ENCODE measurements at places on chromosomes 3 and 15.

DNA sequence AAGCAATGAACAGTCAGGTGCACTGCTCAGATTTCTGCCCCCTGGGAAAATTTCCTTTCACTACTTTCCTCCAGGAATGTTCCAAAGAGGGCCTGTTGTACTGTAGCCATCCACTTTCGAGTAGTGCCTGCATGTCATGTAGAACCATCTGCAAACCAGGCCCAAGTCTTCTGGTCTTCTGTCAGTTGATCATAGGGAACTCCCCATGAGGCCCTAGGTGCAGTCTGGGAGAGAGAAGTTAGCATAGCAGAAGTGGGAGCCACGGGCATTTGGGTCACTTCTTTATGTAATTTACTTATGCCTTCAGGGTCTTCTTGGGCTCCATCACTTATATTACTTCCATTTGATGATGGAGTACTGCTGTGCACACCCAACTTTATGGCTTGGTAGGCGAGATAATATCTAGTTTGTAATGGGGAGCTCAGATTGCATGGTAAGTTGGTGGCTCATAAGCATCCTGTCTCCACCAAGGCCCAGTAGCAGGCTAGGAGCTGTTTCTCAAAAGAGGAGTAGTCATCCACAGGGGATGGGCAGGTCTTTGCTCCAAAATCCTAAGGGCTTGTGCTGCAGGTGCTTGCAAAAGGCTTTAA, 151.4 kb downstream of the NFKBIZ start:
- no peak for DNase-seq

DNA sequence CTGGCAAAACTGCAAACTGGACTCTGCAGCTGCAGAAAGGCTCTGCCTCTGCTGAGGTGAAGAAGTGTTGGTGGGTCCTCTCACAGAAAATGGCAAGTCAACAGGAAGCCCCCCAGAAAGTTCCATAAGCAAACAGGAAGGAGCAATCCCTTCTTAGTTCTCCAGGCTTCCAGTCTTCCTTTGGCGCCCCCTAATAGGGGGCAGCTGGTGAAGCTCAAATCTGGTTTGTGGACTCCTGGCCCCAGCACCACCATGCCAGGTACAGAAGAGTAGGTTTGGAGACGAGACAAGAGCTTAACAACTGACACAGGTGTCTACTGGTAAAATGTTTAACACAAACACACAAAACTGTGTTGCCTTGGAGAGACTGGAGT, 35.5 kb downstream of the LEO1 start:
- DNase-seq: no peak

GRCh38 chr3:24433838-24434591, 60.6 kb downstream of the THRB start:
- no peak for DNase-seq

- no peak for DNase-seq
Measured at GRCh38 chr3:29261119-29261518, 19.8 kb upstream of the RBMS3 start.

DNA sequence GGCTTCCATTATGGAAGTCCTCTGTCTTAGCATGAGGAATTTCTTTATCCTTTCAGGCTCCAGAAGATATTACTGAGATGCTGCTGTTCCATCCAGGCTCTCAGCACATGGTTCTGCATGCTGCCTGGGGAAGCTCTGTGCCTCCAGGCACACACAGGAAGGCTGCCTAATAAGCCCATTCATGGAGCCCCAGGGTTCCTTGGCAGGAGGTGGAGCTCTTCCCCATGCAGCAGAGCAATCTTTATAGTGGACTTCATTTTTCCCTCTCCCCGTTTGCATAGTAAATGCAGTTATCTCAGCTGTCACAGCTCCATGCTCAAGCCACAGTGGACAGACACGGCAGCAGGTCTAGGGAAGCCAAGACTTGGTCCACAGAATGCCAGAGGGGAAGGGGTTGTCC, 57.6 kb downstream of the BOC start:
- no peak for DNase-seq

- no peak for DNase-seq
Measured at GRCh38 chr15:94033683-94034020, 197.7 kb upstream of the MCTP2 start.

DNA sequence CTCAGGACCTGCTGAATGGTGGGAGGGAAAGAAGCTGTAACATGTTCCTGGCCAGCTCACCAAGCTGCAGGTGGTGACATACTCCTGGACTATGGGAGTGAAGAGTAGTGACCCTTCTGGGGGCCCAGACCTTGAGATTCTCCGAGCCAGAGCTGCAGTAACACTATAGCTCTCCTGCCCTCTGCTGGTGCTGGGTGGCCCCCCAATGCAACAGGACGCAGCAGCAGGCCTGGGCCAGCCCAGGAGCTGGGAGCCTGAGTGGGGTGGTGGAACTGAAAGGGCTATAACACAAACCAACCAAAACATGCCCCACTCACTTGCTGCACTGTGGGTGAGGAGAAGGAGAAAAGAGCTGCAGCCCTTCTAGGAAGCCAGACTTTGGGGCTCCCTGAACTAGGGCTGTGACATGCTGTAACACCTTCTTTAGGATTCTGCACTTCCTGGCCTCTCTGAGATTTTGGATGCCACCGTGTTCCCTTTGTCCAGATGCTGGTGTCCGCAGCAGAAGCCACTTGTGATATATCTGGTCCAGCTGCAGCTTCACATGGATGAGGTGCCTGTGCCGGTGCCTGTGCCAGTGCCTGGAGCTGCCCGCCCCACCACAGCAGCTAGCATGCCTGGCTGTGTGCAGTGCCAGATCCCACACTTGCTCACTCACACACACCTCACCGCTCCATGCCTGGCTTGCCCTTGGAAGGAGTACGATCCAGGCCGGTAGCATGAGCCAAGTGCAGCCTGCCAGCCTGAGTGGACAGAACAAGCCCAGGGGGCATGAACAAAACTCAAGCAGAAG, 636.8 kb upstream of the KCNMB2 start:
- DNase-seq: no peak

DNA sequence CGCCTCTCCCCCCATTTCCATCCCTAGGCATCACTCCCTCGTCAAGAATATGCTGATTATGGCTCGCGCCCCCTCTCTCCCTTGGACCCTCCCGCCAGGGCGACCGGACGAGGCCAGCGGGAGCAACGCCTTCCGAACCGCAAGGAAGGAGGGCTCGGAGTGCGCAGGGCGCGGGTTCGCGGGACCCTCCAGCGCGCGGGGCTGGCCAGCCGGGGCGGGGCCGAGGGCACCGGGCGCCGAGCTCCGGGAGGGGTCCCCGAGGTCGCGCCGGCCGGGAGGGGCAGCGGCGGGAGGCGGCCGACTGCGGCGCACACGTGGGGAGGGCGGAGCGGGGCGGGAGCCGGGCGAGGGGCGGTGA, 483 bp downstream of the EHD4 start:
- DNase-seq: no peak

DNA sequence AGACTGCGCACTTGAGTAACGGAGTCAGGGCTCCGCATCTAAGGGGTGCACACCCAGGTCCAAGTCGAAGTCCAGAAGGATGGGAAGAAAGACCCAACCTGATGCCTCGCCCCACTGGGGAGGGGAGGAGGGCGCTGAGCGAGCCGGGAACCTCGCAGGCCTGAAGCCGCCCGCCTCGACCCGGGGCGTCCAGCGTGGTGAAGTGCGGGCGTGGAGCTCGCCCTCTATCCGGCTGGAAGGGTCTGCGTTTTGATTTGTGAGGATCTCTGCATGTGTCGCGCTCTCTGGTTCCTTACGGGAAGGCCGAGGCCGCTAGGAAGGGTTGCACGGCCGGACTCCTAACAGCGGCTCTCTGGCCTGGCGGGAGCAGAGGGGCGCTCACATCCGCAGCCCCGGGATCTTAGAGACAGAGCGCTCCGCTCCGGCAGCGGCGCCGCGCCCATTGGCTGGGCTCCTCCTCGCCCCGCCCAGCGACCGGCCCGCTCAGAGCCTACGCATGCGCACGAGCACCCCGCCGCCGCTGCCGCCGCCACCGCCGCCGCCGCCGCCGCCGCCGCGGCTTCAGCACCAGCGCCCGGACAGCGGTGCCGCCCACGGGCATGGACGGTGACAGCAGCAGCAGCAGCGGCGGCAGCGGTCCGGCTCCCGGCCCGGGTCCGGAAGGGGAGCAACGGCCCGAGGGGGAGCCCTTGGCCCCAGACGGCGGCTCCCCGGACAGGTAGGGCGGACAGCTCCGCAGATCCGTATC, at the start of gene DISP2:
DISP2 (plus strand) TSS at position 497 of the 748 bp plus-strand sequence; CDS start at position 600, 103 bp downstream.
- peak; percentile 83 for DNase-seq

GRCh38 chr15:63712828-63713520, 115.8 kb downstream of the FBXL22 start:
- no peak for DNase-seq
